ENCODE measurements at places on chromosomes 5 and 9.

- no peak for DNase-seq
Measured at GRCh38 chr9:114112778-114113584, 13.9 kb upstream of the KIF12 start.

GRCh38 chr5:169716287-169716686, 79.2 kb downstream of the DOCK2 start:
- DNase-seq: no peak

DNA sequence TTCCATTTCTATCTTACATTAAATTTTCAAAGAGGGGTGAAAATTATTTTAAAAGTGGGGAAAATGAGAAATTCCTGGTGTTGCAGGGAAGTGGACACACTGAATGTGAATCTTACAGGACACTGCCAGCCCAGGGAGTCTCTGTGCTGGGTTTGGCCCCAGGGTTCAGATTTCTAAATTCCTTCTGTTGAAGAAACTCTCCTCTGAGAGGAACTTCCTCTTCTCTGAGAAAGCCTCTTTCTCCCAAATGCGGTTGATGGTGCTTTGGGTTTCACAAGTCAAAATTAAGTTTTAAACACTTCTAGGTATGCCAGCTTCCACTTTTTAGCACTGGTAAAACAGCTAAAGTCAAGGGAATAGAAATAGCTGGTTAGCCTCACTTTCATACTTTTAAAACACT, 317.9 kb upstream of the ITGA1 start:
- no peak for DNase-seq

- no peak for DNase-seq
Measured at GRCh38 chr9:72925891-72926290, 27.0 kb downstream of the ALDH1A1 start.

DNA sequence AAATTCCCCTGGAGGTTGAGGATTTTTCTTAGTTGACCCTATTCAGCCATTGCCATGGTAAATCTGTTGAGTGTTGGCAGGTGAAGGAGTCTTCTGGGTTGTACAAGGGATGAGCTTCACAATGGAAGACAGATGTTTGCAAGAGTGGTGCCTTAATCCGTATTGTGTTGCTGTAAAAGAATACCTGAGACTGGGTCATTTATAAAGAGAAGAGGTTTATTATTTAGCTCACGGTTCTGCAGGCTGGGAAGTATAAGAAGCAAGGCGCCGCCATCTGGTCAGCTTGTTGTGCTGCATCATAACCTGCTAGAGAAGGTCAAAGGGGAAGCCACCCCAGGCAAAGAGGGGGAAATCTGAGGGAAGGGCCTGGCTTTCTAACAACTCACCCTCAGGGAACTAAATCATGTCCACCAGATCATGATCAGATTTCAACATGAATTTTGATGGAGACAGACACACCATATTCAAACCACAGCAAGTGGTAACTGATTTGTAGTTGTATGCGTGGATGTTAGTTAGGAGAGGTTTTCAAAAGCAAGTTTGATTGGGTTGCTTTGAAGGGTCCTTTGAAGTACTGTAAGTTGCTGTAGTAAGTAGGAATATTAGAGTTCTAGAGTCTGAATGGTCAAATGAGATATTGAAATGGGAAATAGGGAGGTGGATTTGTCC, 2.5 kb downstream of the TNPO1 start:
- peak; percentile 12 for DNase-seq

DNA sequence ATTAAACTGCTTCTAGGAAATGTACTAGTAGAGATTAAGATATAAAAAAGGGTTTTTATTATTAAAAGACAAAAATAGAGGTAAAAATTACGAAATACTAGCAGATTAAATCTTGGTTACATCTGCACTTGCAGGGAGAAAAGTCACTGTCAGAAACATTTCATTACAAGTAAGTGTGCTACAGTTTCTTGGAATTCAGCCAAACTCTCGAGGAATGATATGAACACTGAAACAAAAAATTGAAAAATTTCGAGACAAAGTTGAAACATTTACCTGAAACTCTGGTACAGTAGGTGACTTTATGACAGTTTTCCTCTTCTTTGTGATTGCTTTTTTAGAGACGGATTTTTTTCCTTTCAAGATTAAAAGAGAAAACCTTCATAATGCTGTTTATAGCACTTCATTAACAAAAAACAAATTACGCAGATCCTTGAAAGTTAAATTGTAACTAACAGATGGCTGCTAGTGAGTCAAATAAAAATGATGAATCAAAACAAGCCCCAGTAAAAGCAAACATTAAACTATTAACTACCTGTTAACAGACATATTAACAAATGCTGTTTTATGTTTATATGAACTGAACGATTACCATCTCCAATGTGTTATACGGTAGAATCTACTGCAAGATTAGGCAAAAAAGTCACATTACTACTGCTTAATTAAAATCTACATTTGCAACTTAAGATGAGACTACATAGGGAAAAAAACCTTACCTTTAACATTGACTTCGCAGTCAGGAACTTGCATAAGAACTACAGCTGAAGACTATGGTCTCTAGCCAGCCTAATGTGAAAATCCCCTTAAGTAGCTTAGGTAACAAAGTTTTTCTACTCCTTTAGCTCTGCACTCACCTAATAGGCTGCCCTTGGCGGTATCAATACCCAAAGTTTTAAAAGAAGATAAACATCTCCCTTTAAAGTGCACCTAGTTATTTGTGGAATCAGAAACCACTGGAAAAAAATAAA, 61.4 kb downstream of the RANBP6 start:
- no peak for DNase-seq

GRCh38 chr5:178404987-178405386, 172.4 kb upstream of the PHYKPL start:
- no peak for DNase-seq

DNA sequence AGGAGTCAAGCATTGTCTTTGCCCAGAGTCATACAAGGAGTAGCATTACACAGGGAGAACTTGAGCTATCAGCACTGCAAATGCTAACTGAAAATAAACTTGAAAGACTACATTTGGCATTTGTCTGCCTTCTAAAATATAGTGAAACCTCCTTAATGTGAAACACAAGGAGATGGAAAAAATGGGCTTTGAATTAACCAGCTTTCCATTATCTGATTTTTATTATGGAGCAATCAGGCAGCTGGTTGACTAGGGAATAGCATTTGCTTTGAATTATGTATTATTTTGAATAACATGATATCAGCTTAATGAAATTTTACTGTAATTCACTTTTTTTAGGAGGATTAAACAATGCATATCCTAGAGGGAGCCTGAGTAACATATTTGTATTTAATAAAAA, 130.8 kb downstream of the GDNF start:
- DNase-seq: no peak

DNA sequence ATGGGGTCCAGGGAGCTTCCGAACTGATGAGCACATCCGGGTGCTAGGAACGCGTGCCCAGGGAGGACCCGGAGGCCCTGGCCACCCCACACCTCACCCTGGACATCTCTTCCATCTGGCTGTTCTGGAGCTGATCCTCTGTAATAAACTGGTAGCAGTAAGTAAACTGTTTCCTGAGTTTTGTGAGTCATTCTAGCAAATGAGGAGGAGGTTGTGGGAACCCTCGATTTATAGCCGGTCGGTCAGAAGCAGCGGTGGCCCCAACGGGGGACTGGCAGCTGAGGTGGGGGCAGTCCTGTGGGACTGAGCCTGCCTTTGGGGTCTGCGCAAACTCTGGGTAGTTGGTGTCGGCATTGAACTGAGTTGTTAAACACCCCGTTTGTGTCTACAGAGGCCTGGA, 15.4 kb upstream of the UBAC1 start:
- no peak for DNase-seq

GRCh38 chr5:6805841-6806240, 92.6 kb downstream of the TENT4A start:
- DNase-seq: no peak

GRCh38 chr9:108681851-108682590, 173.8 kb downstream of the ACTL7B start:
- DNase-seq: no peak

- no peak for DNase-seq
Measured at GRCh38 chr5:132883261-132883834, 9.9 kb downstream of the LEAP2 start.

GRCh38 chr5:14869668-14870164, 1.9 kb downstream of the ANKH start:
- DNase-seq: peak; percentile 15

- DNase-seq: no peak
Measured at GRCh38 chr5:158553195-158553961, 546.3 kb downstream of the EBF1 start.

DNA sequence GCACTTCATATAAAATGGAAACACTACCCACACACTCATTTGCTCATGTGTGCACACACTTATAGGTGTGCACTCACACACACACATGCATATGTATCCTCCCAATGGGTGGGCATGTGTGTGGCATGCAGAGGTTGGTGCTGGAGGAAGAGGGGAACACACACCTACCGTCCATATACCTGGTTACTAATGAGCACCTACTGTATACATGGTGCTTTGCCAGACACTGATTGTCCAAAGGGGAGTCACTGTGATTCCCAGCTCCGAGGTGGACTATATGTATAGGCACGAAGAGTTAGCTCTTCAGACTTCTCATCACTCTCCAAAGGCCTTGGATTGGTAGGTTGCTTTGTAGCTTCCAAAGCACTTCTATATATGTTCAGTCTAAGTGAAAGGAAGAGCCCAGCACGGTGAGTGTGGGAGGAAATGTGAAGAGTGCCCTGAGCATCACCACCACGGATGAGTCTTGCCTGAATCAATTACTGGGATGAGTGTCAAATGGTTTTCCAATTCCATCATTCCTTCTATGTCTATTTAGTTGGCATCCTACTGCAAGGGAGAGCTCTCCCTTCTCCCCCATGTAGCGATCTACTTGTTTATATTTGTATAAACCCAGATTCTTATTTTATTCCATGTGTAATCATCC, 12.6 kb upstream of the ERGIC1 start:
- DNase-seq: no peak

DNA sequence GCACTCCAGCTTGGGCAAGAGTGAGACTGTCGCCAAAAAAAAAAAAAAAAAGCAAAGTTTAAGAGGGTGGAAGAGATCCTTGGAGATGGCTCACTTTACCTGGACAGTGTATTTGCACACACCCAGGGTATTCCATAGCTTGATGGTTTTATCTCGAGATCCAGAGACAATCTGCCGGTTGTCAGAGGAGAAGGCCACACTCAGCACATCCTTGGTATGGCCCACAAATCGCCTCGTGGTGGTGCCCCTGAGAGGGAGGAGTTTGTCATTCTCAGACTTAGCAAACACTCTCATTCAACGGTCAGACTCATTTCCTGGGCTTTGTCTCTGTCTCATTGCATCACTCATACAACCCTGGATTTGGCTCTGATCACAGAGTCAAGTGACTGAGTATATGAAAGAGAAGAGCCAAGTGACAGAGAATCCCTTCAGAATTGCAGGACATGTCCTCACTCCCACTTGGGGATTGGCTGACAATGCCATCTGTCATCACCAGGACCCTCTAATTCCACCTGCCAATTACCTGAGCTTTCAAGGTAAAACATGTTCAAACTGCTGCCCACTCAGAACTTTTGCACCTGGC, 2.2 kb downstream of the RACK1 start:
- DNase-seq: no peak

DNA sequence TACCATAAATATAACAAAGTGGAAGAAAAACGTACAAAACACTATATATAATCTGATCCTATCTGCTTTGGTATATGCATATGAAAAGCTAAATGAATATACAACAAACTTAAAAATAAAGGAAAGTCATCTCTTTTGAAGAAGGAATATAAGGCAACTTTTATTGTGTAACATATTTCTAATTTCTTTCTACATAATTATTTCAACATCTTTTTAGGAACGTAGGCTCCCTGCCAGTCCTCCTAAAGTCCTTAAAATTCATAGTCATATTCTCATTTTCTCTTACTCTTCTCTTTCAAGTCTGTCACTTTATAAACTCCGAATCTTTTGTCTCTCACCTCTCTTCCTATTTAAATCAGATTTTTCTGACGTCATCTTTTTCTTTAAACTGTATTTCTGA, 9.6 kb downstream of the DEPDC1B start:
- no peak for DNase-seq

DNA sequence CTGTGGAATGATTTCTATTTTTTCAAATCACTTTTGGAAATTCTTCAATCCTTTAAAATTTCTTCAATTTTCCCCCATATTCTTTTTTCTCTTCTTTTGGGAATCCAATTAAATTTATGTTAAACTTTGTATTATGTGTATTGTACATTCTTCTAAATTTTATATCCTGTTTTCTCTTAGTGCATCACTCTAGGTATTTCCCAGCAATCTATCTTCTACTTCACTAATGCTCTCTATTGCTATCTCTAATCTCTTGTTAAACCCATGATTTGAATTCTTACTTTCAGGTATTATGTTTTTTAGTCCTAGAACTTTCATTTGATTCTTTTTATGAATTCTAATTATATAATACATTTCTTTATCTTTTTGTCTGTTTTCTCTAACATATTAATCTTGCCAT, 23.4 kb upstream of the SLC24A2 start:
- DNase-seq: no peak

- no peak for DNase-seq
Measured at GRCh38 chr5:124639095-124639665, 107.3 kb downstream of the ZNF608 start.

DNA sequence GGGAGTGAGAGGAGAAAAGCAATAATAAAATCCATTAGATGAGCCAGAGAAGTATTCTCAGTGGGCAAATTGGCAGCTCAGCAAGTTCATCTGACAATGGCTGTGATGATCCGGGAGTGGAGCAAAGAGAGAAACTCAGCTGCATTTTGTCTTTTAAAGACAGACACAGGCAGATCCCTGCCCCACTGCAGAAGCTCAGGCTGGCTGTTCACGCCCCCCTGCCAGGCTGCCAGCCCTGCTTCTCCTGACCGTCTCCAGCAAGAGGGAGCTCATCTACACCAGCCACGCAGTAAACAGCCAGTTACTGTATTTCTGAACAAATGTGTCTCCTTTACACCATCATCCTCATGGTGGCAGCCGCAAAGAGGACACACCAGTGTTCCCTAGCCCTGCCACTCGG, 114.3 kb upstream of the SARDH start:
- no peak for DNase-seq

DNA sequence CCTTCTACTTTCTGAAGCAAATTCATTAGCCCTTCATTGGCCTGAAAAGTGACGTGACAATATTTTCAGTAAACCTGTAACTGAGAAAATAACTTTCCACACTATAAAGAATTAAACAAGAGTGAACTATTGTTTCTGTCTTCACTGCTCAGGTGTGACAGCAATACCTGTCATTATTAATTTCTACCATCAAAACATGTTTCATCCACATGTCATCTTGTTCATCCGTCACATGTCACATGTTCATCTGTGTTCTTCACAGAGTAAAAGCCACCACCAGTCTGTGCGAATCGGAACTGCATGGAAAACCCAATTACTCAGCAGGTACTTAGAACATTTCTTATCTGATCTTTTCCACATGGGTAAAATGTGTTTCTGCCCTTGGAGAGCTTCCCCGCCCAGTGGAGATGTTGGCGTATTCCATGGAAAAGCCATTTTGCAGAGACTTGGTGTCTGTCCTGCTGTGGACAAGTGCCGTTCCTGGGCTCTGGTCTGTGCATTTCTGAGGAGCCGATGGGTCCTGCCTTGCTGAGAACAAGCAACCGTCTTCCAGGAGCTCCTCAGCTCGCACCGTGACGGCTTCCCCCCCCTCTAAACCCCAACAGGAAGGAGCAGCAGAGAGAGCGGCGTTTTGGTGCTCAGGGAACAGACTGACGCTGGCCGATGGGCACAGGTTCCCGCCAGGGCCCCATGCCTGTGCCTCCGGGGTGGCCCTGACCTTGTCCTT, 10.6 kb upstream of the EXOC3 start:
- no peak for DNase-seq
